Right cardiac atrium (tissue), 5 donors: ENCODE measurements at places on chromosomes 7 and 10. TPM values are rescaled to one million over a fixed set of nuclear protein-coding genes. Genes with fewer than 3 reads are reported as not detected.

Gene OR13A1
- total RNA-seq = not detected

Gene ADK
- 39.3 TPM for total RNA-seq

Gene ACTL6B
- total RNA-seq = not detected

Gene RADIL
- 12.0 TPM for total RNA-seq

Gene GHRHR
- total RNA-seq = not detected

Gene ENTPD1
- 14.8 TPM for total RNA-seq

Gene POLR3A
- total RNA-seq = 9.7 TPM

Gene TWIST1
- 4.4 TPM for total RNA-seq

Gene PRSS37
- total RNA-seq = not detected

Gene CYP26C1
- total RNA-seq = not detected

Gene PNLIPRP3
- not detected for total RNA-seq

Gene CDNF
- 2.5 TPM for total RNA-seq

Gene ELAPOR2
- total RNA-seq = 13.1 TPM

Gene ASL
- total RNA-seq = 9.6 TPM

Gene PSMC2
- 108 TPM for total RNA-seq

Gene GLRX3
- total RNA-seq = 60.0 TPM

Gene CYREN
- 40.5 TPM for total RNA-seq

Gene ZNF503
- 14.2 TPM for total RNA-seq

Gene TRIM50
- total RNA-seq = not detected

GRCh38 chr7:157278791-157279724 is 57.7 kb upstream of the DNAJB6 start:
- peak; percentile 90 for DNase-seq

DNA sequence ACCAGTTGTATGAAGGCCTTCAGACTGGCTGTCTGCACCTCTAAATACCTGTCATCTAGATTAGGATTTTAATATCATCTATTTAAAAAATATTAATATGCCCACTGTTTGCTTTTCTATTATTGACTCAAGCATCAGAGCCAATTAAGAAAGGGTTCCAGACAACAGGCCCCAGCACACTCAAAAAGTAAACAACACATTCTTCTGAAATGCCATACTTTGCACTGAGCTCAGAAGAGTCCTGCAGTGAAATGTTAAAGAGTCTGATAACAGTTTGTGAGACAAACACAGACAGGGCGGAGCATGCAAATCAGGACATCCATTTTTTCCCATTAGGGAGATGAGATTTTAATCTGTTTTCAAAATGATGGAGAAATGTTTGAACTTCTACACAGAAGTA is 45.9 kb upstream of the KLF6 start:
- DNase-seq = no peak

GRCh38 chr10:50674469-50675254 is 50.9 kb upstream of the SGMS1 start:
- no peak for DNase-seq

DNA sequence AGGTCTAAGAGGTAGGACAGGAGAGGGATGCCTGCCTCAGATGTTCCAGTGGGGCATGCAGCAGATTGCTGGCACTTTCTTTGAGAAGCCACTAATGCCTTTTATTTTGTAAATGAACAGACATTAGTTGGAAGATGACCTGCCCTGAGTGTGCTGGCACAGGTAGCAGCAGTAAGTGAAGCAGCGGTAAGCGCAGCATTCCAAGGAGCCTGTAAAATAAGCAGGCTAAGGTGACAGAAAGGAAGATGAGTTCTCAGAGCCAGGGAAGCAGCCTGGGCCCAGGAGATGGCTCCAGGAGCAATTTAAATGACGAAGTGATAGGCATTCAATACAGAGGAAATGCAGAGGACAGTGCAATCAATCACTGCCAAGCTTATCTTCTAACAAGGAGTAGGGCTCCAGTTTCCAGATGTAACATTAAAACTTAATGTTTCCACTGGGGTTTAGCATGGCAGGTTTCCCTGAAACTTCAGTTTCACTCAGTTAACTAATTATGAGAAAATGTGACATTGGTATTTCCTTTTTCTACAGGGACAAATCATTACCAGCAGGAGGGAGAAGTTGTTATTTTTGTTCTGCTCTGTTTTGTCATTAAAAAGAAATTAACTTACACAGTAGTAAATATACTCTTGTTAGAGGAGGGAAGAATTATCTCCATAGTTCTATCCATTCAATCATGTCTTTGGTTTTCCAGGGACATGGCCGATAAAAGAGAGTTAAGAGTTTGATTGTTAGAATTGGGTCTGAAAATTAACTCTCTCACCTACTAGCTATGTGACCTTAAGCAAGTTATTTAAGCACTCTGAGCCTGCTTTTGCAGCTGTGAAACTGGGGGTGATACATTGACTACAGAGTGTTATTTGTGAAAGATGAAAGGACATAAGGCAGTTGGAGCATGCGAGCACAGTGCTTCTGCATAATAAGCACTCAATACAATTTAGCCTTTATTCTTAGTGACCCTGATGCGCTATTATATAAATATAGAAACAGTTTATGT is 96.6 kb upstream of the PTN start:
- no peak for DNase-seq

DNA sequence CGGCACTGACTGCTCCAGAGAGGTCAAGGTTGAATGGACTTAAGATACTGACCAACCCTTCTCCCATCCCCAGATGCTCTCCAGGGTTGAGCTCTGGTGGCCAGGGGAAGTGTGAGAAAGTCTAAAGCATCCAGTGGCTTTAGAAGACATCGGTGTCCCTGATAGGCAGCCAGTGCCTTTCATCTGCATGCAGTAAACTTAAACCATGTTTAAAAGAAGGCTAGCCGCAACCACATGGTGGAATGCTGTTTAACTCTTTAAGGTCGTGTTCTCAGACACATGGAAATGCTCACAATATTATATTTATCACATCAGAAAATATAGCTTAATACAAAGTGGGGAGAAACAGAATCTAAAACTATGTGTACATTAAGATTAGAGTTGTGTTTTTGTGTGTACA is 137.0 kb downstream of the CNNM2 start:
- DNase-seq = no peak

- peak; percentile 59 for DNase-seq
These were observed 11.1 kb upstream of the ACSL5 start for GRCh38 chr10:112362833-112363232.

GRCh38 chr10:15084502-15084922 is 4.1 kb downstream of the ACBD7 start:
- DNase-seq = no peak

DNA sequence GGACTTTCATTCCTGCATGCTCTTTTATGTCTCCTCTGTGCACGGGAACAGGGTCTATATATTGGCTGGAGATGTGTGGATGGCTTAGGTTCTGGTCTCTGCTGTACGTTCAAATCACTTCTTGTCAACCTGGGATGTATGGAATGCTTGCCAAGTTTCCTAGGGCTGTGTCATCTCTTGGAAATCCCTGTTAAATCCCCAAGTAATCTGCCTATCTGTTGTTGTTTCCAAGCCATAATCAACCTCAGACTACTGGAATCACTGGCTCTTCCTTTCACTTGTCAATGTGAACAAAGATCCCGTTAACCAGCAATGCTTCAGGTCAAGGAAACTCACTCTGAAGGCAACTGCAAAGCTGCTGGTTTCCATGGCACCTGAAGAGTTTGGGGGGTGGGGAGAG is 93.3 kb upstream of the FAM171A1 start:
- no peak for DNase-seq

- no peak for DNase-seq
These were observed 188.9 kb upstream of the CDK1 start for GRCh38 chr10:60589376-60589775.

GRCh38 chr7:42095791-42096190 is 141.2 kb downstream of the GLI3 start:
- no peak for DNase-seq

DNA sequence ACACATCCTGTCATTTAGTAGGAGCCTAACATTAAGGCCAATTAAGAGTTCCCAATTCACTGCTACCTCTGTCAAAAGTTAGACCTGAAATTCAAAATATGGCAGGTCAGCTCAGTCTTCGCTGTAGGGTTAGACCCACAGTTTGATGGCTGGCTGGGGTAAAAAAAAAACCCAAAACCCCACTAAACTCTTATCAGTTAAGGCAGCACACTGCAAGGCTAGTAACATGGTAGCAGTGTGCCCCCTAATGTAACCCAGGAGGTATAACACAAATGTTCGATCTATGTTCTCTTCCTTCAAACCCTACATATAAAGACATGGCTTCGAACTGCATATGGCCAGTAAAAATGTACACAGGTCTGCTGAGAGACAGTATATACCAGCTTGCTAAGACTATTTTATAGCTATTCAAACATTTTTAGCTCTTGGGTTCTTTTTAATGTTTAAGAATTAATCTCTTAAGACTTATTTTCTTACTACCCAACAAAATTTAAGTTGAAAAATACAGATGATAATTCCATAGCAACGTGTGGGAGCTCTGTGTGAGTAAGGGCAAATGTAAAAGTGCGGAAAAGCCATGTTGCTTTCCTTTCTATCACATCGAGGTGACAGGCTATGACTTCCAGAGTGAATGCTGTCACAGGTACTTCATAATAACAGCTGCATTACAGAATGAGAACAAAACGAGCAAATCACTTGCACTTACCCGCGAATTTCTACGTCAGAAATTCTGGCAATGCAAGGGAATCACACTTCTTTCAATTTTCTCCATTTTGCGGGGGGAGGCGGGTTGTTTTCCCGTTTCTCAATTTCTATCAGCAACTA is 168.4 kb upstream of the IMMP2L start:
- no peak for DNase-seq

- no peak for DNase-seq
These were observed 37.4 kb downstream of the PRKAG2 start for GRCh38 chr7:151839451-151839921.

DNA sequence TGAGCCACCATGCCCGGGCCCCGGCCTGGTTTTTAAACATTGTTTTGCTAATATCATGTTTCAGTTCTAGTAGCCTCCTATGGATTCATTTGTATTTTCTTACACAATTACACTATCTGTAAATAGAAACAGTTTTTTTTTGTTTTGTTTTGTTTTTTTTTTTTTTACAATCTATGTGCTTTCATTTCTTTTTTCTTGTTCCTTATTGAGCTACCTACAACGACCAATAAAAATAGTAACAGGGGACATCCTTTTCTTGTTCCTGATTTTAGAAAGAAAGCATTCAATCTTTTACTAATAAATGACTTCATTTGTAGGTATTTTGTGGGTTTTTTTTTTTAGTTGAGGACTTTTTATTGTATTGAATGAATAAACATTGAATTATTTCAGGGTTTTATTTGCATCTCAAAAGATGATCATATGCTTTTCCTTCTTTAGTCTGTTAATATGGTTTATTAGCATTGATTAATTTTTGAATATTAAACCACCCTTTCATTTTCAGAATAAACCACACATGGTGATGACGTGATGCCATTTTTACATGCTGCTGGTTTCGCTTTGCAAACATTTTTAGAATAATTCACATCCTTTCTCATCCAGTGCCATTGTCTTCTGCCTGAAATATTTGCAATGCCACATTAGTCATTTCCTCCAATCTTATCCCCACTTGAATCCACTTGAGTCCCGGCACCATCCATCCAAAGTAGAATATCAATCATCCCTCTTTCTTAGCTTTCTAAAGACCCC is 18.1 kb upstream of the AKR1E2 start:
- no peak for DNase-seq

- no peak for DNase-seq
These were observed 5.7 kb upstream of the AP5Z1 start for GRCh38 chr7:4769761-4770160.

DNA sequence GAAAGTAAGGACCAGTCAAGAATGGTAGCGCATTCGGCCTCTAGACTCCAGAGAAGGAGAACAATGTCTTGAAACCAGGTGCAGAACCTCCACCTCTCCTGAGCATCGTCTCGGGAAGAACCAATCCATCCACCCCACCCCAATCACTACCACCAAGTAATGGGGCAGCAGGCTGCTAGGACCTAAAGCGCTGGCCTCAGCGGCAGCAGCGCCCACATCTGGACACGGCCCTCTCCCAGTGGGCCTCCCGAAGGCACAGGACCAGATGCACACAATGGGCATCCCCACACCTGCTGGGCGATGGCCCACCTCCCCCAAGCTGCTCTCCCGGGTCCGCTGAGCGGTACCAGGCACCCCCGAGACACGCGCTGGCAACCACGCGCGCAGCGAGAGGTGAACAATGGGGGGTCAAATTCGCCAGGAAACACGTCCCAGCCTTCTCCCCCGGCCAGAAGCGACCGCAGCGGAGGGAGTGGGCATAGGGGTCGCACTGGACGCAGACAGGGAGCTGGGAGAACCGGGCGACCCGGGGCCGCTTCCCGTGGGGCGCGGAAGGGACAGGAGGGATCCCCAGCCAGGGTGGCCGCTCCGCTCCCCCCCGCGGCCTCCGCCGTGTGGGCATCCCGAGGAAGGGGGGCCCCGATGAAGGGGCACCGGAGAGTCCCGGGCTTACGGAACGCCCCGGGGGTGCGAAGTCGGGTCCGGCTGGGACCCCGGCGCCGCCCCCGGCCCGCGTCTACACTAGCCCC is 506 bp downstream of the CTTNBP2 start:
- DNase-seq = peak; percentile 64

GRCh38 chr10:22927661-22928403 is at the start of gene ARMC3:
ARMC3 (plus strand) TSS chr10:22928053; CDS start chr10:22931997, 3,944 bp downstream.
- peak; percentile 90 for DNase-seq

GRCh38 chr10:33524966-33525365 is 190.5 kb upstream of the NRP1 start:
- DNase-seq = no peak

GRCh38 chr10:114917927-114918672 is 19.9 kb upstream of the TRUB1 start:
- DNase-seq = no peak

GRCh38 chr10:69316313-69317059 is 38.2 kb downstream of the HK1 start:
- DNase-seq = peak; percentile 46

GRCh38 chr7:38105874-38106483 is 72.1 kb upstream of the STARD3NL start:
- peak; percentile 52 for DNase-seq

GRCh38 chr10:97828721-97829120 is 20.9 kb upstream of the GOLGA7B start:
- no peak for DNase-seq

DNA sequence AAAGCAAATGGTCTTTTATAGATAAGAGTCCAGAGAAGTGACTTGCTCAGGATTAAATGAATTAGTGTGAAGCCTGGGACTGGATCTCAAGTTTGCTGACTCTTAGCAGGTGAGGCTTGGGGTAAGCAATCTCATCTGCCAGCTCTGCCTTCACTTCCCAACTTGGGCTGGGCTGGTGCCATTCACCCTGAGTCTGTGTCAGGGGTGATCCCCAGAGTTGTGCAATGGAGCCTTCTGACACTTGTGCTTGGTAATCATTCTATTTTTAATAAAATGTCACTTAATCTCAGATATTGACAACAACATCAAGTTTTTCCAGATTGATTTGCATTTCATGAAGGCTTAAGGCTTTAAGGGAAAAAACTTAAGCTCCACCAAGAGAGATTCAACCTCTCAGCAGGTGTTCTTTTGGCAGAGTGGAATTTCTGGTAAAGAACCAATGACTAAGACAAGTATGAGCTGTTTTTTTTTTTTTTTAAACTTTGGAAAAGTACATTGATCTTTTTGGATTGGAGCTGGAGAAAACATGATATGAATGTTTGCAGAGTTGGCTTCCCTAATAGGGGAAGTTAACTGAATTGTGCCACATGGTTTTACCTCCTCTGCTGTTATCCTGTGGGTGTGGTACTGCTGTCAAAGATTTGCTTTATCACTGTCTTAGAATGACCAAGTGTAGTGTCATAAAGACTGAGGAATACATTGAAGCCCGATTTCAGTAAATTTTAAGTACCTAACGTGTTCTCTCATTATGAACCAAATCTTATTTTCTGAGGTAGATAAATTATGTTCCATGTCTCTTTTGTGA is 48.6 kb upstream of the GPR37 start:
- no peak for DNase-seq
